ENCODE measurements at places on chromosomes 12 and 14.
A peak's percentile ranks its signal among the peaks of the same experiment; 100 is the strongest.

- DNase-seq = no peak
Observed at GRCh38 chr14:91582761-91583160, 72.7 kb upstream of the PPP4R3A start.

DNA sequence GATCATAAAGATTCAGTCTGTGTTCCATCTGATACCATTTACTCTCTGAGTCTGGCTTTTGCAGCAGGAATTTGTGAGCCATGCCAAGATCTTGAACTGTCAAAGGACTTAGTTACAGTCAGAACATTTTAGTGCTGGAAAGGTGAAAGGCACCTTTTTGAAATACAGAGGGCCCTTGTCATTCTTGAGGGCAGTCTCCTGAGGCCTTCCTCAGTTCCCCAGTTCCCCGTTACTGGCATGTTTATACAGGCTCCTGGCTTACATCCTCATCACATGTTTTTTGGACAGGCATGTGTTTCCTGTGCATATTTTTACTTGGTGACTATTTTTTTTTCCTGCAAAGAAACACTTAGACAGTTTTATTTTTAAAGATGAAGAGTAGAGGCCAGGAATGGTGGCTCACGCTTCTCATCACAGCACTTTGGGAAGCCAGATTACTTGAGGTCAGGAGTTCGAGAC, 21.0 kb downstream of the CFAP54 start:
- DNase-seq = peak; percentile 96

GRCh38 chr12:127145929-127146789, 1120.8 kb upstream of the TMEM132C start:
- DNase-seq = no peak

DNA sequence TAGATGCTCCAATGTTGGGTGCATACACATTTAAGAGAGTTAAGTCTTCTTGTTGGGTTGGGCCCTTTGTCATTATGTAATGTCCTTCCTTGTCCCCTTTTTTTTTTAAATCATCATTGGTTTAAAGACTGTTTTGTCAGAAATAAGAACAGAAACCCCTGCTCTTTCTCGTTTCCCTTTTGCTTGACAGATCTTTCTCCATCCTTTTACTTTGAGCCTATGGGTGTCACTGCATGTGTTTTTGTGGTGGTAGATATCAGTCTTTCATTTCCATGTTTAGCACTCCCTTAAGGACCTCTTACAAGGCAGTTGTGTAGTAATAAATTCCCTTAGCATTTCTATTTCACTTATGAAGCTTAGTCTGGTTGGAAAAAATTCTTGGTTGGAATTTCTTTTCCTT, 47.4 kb downstream of the RTN1 start:
- DNase-seq = no peak

DNA sequence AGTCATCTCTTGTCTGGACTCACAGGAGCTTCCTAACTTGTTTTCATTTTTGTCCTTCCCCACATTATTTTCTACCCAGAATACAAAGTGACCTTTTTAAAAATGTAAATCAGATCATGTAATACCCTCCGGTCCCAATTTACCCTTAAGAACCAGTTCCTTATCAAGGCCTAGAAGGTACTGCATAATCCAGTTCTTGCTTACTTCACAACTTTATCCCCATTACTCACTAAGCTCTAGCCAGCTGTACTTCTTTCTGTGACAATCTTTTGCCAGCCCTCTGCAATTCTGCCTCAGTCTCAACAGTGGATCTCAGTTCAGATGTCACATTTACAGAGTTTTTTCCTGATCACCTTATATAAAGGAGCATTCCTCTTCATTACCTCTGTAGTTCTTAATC, 11.6 kb downstream of the RAP1B start:
- DNase-seq = no peak

- no peak for DNase-seq
Observed at GRCh38 chr14:51862860-51863259, 2.4 kb downstream of the GNG2 start.

- DNase-seq = peak; percentile 76
Observed at GRCh38 chr14:69107407-69108003, 45.4 kb downstream of the DCAF5 start.

GRCh38 chr14:99716091-99716849, 32.2 kb downstream of the CYP46A1 start:
- no peak for DNase-seq

GRCh38 chr14:73630009-73630780, 14.6 kb upstream of the DNAL1 start:
- DNase-seq = no peak

GRCh38 chr12:56521209-56521589, 421 bp upstream of the RBMS2 start:
- DNase-seq = no peak

- no peak for DNase-seq
Observed at GRCh38 chr14:65718629-65719028, 306.1 kb downstream of the FUT8 start.

DNA sequence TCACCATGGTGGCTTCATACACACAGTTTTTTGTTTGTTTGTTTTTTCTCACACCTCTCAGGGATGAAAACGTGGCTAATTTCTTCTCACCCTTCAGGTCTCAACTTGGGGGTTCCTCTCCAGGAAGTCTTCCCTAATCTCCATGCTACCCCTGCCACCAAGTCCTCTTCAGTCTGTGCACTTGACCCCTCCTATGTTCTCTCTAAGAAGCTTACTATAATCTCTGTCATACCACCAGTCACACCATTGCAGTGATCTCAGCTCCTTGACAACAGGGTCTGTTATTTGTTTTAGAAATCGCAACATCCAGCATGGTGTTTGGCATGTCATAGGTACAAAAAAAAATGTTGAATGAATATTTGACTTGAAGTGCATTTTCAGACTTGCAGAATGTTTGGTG, 83.4 kb downstream of the PRORP start:
- no peak for DNase-seq

DNA sequence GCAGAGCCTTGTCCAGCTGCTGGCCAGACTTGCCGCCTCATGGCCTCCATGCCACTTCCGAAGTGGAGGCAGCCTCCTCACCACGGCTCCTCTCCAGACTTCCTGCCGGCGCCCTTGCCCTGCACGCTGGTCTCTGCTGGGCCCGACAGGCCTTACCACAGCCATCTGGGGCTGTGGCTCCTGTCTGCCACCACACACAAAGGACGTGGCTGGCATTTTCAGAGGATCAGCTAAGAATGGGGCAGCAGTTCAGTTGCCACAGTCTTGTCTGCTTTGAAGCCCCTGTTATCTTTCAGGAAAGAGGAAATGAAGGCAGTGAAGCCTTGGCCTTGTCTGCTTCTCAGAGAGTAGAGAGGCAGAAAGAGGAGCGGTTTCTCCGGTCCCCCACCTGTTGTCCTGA, 178.0 kb upstream of the FKBP4 start:
- DNase-seq = no peak

DNA sequence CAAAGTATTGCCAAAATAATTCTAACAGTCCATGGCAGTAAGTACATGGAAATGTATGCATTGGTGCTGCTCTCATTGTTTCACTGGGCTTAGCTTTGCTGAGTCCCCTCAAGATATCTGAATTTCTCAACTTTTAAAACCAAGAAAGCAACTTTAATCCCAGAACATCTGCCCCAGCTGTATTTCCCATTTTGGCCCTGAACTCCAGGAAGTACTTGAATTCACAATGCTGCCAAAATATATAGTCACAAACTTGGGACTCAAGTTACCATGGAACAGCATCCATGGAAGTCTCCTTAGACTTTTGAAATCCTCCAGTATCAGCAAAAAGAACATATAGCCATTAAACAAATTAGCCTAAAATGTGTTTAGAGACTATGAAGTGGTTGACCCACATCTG, 78.5 kb upstream of the FLRT2 start:
- no peak for DNase-seq

- DNase-seq = no peak
Observed at GRCh38 chr12:109302358-109302757, 6.7 kb downstream of the FOXN4 start.

GRCh38 chr12:447141-447540, 12.6 kb upstream of the B4GALNT3 start:
- DNase-seq = no peak

DNA sequence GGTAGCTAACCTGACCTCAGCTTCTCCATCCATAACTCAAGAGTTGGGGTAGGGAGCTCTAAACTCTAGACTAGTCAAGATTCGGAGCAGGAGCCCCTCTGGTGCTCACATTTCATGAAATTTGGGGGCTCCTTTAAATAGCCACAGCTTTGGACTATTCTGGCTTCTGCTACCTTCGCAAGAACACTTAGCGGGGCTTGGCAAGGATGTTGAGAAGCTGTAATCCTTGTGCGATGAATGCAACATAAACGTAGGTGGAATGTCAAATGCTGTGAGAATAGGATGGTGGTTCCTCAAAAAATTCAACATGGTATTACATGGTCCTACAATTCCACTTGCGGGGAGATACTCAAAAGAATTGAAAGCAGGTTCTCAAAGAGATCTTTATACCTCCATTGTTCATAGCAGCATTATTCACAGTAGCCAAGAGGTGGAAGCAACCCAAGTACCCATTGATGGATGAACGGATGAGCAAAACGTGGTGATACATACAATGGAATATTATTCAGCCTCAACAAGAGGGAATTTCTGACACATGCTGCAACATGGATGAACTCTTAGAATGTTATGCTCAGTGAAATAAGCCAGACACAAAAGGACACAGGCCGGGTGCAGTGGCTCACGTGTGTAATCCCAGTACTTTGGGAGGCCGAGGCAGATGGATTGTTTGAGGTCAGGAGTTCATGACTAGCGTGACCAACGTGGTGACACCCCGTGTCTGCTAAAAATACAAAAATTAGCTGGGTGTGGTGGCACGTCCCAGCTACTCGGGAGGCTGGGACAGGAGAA, 73.8 kb downstream of the ACTN1 start:
- no peak for DNase-seq

DNA sequence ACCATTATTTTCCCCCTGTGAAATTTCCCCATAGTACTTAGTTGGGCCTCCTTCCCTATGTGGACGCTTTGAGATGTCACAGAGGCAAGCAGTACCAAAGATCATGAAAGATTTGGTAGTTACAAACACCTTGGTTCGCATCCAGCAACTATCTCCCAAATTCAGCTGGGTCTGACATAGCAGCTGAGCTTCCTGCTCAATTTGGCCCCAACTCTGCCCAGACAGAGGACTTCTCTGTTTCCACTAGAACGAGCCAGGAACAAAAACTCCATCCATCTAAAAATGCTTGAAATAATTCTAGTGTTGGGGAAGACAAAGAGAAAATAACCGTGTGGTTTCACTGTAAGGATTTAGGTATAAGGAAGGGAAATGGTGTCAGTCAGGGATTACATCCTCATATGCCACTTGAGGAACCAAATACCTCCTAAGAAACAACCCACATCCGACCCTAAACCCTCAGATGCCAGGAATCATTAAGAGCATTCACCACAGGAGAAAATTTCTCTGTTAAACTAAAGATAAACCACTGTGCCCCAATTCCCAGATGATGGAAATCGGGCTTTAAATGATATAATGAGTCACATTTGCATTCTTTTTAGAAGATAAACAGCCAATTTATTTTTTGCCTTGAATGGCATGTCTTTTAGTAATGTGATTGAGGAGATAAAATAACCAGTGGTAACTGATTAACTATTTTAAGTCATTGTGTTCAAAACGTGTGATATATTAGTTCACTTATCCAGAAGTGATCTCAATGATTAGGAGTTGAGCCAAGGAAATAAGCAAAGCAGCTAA, 103.7 kb upstream of the IFNG-AS1 start:
- DNase-seq = no peak

DNA sequence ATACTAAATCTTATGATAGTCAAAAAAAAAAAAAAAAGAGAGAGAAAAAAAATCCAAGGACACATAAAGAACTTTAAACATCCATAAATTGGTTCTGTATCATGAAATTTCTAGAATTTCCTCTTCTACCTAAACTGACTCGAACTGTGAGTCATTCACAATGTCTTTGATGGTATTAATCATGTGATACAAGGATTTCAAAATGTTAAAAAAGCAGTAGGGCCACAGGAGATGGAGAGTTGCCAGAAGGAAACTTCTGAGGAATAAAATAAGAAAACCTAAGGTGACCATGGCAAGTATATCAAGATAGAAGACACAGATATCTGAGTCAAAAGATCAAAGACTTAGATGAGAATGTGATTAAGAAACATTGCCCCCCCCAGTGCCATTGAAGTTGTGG, 1320.9 kb upstream of the FLRT2 start:
- no peak for DNase-seq

DNA sequence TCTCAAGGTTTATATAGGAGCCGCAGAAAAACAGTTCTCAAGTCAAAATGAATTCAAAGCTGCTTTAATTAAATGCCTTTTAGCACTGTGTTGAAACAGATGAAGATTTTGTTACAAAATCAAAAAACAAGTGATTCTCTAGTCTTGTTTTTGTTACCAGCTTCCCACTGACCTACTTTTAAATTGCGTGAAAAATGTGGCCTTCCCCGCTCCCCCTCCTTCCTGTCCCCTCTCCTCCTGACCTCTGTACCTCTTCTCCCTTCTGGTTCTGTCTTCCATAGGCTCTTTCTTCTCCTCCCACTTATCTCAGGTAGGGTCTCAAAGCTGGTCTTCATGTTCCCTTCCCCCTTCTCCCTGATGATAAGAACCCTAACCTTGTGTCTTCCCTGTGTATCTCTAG, 90.0 kb upstream of the MDM1 start:
- DNase-seq = no peak

- DNase-seq = no peak
Observed at GRCh38 chr12:53980104-53980801, 4.7 kb upstream of the HOXC10 start.

DNA sequence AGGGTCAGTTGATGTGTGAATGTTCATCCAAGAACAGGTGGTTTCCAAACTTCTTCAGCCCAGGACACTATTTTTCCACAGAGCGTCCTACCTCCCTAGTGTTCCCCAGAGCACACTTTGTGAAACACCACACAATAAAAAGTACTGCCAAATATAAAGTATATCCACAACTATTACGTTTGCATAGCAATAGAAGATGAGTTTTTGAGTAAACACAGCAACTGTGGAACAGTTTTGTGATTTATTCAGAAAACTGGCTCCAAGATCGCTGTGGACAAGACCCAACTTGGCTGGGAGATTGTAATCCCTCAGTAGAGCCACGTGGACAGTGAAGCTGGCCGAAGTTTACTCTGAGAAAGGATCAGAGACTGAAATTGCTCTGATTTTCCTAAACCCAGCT, 14.5 kb upstream of the MAP1LC3B2 start:
- DNase-seq = no peak

DNA sequence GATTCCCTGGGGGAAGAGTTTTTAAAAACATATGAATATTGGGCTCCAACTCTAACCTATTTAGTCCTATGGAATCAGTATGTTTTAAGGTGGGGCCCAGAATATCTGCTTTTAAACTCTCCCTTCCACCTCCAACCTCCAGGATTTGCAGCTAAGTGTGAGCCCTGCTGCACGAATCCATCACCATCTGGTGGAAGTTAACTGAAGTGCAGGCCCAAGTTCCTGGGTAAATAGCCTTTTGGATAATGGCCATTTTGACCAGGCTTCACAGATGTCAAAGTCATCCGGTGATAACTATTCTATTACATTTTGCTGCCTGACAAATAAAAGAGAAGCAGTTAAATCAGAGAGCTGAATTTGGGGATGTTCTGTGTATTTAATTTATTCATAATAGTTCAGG, 58.1 kb upstream of the RMST start:
- peak; percentile 44 for DNase-seq

DNA sequence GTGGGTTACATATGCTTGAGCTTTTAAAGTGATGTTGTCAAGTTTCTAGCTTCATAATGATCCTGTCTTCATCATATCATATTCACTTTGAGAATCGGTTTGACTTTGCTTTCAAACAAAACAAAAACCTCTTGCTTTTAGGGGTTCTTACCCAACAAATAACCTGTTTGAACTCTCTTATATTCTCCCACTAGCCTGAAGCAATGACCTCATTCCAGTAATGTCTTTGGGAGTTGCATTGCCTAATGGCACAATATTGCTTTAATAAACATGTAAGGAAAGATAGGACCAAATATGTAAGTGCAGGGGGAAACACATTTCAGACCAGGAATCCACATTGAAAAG, 27.7 kb downstream of the WBP11 start:
- DNase-seq = no peak

Data from endothelial cell of umbilical vein (primary cell).